Stimulated activated CD4-positive, alpha-beta T cell treated with anti-CD3 and anti-CD28 coated beads, Interleukin-12 subunit alpha, Interleukin-12 subunit beta, amount 100 ng/mL, for 48 hours (primary cell): ENCODE measurements at places on chromosomes 11 and 22.

GRCh38 chr22:17884084-17884483 is 109.8 kb upstream of the BID start:
- DNase-seq, result no peak

GRCh38 chr22:22939588-22940368 is 52.2 kb downstream of the IGLL5 start:
- DNase-seq, result no peak

DNA sequence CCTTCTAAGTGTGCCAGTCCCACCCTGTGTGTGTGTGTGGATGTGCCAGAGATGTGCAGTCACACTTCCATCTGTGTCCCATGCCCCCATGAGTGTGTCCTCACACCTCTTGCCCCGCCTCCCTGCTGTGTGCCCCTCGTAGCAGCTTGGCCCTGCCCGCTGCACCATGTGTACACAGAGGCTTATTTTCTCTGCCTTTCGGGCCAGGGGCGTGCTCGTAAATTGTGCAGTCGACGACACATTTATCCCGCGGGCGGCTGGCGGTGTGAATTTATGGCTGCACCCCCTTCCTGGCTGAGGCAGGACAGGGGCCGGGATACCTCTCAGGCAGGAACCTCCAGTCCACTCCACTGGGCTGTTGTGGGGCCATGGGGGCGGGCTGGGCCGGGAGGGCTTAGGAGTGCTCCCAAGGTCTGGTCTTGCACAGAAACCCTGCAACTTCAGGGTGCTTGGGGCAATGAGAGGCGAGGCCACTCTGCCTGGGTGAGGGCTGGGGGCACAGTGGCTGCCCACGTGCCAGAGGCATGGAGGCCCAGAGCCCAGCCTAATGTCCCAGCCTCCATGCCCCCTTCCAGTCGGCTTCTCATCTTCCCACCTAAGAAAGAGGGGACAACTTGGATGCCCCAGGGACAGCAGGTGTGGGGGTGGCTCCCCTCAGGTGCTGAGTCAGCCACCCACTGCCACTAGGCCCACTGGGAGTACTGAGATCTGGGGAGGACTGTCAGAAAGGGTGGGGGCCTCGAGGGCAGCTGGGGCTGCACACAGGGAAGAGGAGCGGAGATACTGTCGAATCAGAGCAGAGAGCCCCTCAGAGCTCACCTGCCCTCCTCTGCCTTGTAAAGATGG is 12.5 kb downstream of the GP1BB start:
- no peak for DNase-seq

DNA sequence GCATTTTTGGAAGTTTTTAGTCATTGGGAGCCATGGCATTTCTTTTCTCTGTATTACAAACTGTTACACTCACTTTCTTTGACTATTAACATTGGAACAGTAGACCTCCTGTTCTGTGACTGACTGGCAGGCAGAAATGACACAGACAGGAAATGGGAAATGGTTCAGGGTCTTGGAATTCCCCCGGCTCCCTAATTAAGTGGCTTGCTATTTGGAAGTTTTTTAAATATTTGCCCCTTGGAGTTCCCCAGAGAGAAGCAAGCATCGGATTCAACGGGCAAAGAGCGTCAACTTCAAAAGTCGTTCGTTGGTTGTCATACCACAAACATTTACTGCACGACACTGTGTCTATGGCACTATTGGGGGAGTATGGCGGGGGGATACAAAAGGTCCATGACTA is 1.1 kb upstream of the BIRC2 start:
- no peak for DNase-seq
